Stimulated activated CD4-positive, alpha-beta T cell treated with anti-CD3 and anti-CD28 coated beads, Interleukin-4, amount 100 ng/mL, for 4 hours (primary cell): ENCODE measurements at places on chromosomes 3 and 15.

- no peak for DNase-seq
Observed at GRCh38 chr3:177713928-177714900, 516.9 kb upstream of the TBL1XR1 start.

DNA sequence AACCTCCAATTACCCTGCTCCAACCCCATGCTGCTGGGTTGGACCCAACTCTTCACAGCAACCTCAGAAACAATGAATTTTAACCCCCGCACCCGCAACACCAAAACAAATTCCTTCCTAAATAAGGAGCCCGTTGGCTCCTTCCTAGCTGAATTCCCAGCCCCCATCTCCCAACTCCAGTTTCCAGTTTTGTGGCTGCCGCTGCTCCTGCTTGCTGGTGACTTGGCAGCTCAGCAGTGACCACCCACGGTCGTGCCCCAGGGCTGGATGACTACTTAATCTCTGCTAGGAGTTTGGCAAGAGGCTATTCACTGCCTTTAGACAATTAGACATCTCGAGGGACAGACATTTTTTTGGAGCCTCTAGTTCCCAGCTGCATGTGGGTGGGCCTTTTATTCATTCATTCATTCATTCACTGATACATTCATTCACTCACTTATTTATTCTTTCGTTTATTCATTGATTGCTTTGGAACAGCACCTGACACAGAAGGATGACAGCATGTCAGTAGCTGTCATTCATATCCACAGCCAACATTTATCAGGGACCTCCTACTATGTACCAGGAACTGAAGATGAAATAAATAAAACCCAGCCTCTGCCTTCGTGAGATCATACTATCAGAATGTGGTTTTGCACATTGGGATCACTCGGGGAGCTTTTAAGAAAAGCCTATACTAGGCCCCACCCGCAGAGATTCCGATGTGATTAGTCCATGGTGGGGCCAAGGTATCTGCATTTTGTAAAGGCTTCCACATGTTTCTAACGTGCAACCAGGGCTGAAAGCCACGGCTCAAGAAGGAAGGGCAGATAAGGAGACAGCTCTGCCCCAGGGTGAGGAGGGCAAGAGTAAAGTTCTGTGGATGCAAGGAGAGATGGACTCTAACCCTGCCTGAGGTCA is 256.5 kb downstream of the SHQ1 start:
- DNase-seq = no peak

DNA sequence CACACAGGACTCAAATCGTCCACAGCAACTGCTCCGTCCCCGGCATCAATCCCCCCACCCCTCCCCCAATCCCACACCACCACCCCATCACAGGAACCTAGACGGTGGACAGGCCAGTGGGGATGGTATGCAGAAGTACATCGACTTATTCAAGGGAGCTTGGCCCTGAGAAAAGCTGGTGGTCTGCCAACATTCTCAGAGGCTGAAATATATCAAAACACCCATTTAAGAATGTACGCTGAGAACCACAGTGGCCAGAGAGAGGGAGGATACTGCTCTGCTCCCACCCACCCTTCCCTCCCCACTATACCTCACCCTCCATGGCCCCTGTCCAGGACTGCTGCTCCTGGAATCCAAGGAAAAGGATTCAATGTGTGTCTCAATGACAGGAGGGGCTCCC is 12.4 kb upstream of the USP3 start:
- no peak for DNase-seq

GRCh38 chr3:43742920-43743319 is 52.2 kb downstream of the ABHD5 start:
- no peak for DNase-seq

- DNase-seq = no peak
Observed at GRCh38 chr3:3015185-3016089, 94.7 kb downstream of the IL5RA start.

- DNase-seq = no peak
Observed at GRCh38 chr15:42603978-42604377, 28.6 kb downstream of the STARD9 start.

GRCh38 chr3:53240989-53241972 is 14.5 kb downstream of the TKT start:
- DNase-seq = no peak

GRCh38 chr3:127747066-127747465 is 74.3 kb downstream of the ABTB1 start:
- no peak for DNase-seq

GRCh38 chr15:99017322-99017701 is 9.7 kb upstream of the PGPEP1L start:
- no peak for DNase-seq

DNA sequence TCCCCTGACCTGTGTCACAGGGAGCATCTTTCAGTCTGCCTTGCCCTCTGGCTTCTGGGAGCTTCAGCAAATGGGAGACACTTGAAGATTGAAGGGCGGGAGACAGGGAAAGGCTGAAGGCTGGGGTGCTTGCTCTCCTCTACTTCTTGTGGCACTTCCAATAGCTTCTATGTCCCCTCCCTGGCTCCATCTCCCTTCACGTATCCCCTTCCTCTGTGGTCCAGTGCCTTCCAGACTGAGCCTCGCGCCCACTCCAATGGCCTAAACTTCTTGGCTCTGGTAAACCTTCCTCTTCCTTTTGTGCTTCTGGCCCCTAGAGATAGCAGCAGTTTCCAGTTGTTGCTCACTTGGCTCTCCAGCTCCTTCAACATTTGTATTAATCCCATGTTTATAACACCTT is 69.8 kb upstream of the TOPAZ1 start:
- no peak for DNase-seq

DNA sequence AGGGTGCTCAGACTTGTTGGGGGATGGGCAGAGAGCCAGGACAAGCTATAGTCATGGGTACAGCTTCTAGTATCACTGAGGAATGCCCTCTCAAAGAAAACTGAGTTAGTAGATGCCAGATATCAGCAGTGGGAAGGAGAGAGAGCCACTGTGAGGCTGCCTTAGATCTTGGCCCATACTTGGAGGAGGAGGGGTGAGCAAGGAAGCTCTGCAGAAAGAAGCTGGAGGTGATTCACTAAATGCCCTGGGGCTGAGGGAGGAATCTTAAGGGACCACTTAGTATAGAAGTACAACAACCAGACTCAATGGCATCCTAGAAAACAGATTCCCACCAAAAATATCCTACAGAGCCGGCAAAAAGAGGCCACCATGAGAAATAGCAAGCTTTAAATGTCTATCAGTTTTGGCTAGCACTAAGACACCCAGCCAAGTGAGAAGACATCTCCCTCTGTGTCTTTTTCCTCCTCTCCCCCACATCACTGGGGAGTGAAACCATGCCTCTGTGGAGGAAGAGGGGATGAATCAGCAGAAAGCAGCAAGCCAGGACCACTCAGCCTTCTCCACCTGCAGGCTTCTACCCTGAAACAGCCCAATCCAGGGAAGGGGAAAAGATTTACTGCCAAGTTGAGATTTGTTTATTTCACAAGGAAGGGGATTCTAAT is 282.5 kb upstream of the STT3B start:
- no peak for DNase-seq

DNA sequence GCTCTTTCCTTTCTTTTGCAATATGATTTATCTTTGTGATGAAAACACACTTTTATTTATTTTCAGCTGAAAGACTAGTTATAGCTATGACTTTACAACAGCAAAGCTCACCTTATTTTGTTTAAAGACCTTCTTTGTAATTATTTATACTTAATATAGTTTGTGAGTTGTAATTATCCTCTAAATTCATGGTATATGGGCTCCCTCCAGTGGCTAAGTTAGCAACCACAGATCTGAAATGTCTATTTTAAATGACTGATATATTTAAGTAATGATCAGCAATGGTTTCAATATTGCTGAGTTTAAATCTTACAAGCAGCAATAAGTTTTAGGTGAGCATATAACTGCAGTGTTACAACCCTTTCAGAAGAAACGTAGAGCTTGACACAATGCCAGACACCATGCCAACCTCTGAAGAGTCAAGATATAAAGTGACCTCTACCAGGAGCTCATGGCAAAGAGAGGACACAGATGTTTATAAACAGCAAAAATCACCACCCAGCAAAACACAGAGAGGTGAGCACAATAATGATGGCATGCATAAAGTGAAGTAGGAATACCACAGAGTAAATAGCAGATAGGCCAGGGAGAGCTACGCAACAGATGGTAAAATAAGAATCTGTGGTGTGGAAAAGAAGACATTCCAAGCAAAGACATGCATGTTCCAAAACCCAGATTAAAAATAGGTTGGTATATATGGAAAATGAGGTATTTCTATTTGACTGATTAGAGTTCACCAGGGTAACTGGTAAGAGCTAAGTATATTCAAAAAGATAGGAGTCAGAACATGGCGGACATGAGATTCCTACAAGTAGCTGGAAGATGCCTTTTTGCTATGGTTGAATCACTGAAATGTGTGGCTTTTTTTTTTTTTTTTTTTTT is 143.7 kb upstream of the ZNF385D start:
- no peak for DNase-seq

DNA sequence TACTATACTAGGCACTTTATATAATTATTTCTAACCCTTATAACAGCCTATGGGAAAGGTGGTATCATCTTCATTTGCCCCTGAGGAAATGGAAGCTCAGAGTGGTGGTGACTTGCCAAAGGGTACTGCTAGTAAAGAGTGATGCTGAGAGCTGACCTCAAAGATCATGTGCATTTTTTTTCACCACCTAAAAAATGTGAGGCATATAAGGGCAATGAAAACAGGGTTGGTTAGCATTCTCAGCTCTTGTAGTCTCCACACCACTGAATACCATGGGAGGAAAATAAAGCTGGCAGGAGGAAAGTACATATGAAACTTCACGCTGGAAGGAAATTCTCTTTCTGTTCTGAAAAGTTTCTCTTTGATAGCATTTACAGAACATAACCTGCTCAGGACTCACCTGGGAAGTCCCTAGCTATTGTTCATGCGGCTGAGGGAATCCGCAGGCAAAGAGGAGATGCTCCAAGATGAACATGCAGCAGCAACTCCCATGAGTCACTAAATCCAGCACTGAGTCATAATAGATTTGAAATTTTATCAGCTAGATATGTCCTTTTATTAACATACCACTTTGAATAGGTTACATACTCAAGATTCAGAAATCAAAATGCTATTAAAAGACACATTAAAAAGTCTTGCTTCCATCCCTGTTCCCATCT is 17.3 kb downstream of the FAIM start:
- no peak for DNase-seq

DNA sequence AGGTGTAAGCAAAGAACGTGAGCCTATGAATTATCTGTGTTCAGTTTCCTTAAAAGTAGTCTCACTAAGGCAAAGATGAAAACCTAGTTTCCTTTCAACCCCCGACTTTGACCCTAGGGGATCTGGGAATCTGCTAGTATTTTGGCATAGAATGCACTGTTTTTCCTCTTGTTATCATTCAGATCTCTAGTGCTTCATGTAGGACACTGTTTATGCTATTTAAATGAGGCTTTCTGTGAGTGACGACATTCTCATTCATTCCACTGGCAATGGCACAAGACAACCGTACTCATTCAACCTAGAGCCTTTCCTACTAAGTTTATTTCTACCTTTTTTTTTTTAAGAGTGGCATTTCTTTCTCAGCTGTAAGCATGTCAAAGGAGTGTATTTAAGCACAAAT is 67.0 kb downstream of the CHAC1 start:
- no peak for DNase-seq

- no peak for DNase-seq
Observed at GRCh38 chr3:37985637-37986320, 4.8 kb upstream of the VILL start.
